ENCODE measurements at places on chromosomes 2 and 18.
A peak's percentile ranks its signal among the peaks of the same experiment; 100 is the strongest.

DNA sequence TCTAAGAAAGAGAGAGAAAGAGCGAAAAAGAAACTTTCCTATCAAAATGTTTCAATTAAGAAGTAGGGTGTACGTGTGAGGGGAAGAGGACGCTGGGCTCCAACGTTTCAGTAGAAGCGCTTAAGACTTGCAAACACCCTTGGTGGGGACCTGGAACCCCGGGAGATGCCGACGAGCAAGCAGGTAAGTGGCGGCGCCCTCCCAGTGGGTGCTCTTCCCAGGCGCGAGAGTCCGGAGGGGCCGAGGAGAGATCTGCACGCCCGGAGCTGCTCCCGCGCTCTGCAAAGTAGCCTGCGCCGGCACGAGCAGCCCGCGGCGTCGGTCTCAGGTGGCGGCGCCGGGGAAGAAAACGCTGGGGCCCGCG is 678 bp upstream of the OTX1 start:
- DNase-seq, result no peak

GRCh38 chr2:120719491-120719890 is 16.2 kb upstream of the GLI2 start:
- no peak for DNase-seq

DNA sequence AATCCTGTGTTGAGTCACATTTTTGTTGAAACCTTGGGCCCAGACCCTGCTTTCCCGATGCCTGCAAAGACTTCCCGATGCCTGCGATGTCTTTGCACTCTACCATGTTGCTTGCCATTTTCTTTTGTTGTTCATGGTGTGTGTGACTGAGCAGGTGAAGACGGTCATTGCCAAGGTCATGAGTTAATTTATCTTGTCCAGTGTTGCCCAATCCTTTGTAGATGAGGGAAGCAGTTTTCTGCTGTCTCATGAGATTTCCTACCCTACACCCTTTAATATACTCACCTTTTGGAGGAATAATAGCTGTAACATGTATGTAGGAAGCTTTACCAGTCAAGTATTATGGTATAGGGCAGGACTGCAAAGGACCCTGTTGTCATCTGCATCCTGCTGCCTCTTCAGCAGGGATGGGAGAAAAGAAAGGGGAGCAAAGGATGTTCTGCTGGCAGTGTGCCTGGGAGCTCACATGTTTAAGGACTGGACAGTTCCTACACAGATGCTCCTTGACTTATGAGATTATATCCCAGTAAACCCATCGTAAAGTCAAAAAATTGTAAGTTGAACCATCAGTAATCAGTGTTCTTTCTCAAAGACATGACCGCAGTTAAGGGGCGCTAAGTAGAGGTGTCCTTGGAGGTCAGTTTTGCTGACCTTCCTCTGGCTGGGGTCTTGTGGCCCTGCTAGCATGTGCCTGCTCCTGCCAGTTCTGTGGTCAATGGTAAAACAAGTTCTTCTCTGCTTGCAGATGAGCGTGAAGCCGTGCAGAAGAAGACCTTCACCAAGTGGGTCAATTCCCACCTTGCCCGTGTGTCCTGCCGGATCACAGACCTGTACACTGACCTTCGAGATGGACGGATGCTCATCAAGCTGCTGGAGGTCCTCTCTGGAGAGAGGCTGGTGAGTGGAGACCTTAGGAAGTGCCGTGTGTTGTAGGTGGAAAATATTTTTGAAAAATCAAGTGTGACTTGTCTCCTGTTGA is 124.8 kb upstream of the EML6 start:
- no peak for DNase-seq

DNA sequence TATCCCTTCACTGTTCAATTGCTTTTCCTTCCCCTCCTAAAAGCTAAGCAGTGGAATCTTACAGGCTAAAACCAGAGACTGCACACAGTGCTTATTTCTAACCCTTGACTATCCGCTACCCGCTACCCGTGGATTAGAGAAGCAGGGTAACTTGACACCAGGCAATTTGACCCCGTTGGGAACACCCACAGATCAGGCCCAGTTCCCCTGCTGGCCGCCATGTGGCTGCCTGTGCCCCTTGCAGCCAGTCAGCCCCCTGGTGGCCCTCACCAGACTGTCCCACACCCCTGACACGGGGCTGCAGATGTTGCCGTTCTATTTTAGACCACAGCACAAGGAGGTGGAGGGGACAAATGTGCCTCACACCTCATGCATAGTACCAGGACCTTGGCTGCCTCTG is 74.8 kb downstream of the TXNL1 start:
- DNase-seq, result peak; percentile 64

DNA sequence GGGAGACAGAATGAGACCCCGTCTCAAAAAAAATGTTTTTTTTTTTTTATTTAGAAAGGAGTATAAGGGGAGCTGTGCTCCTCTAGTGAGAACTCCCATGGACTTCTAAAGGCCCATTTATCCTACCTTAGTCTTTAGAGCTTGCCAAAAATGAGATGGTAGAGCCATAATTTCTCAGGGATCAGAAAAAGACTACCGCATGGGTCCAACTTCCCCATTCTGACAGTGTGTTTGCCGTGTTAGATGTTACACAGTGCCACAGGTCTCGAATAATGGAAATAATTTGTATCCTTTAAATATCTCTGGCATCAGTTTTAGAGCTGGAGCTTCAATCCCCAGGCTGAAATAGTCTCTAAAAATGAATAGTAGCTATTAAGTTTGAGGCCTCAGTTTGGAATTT is 6.0 kb upstream of the SLC39A10 start:
- no peak for DNase-seq

DNA sequence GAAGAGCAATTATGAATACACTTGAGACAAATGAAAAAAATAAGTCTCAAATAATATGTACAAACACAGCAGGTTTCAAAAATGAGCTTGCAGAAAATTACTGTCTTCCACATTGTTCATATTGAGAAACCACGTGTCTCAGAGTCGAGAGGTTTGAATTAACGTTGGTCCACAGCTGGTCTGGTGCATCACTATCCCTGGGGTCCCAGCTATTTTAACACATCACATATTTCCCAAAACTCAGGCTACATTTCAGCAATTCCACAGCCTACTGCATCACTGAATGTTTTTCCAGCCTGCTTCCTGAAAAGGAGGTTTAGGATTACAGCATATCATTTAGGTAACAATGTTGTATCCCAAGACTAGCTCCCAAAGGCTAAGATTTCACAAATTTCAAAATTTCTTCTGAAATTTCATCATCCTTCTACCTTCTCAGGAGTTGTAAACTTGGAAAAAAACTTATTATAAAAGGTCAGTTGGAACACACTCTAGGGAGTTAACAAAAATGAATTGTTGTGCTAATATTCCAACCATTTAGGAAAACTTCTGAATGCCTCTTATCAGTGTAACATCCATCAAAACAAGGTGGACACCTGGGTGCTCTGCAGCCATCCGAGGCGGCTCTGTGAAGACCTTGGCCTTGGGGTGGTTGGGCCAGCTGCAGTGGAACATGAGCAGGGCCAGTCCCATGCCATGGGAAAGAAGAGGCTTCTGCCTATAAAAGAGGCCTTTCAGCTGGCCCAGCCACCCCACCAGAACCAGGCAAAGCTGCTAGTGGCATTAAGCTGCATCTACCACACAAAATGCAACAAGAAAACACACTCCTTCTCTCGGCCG is 198.1 kb upstream of the RBBP8 start:
- DNase-seq, result no peak

- no peak for DNase-seq
Measured at GRCh38 chr2:241496904-241497877, 11.2 kb downstream of the STK25 start.

- no peak for DNase-seq
Measured at GRCh38 chr18:79615091-79615490, 64.5 kb upstream of the CTDP1 start.

DNA sequence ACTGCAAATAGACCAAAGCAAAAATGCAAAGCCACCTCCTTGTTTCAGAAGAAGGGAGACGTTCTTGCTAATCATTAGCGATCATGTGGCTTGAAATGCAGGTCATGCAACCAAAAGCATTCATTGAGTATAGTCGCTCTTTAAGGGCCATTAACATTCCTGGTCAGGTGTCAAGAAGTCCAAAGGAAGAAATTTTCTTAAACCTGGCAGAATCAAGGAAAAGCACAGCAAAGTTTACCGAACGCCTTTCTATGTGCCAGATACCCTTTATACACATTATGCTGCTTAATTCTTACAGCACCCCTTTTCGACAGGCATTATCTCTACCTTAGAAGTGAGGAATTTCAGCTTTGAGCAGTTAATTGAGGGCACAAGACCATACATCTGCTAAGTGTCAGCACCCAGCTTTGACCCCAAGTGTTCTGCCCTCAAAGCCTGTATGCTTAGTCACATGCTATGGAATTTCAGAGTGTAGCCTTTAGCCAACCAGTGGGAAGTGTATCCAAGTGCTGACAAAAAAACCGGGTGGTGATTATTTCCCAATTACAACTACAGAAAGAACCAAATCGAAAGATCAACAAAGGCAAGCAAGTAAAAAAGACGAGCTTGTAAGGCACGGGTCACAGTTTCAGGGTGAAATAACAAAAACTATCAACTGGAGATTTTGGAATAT is 70.8 kb downstream of the EPHA4 start:
- no peak for DNase-seq

DNA sequence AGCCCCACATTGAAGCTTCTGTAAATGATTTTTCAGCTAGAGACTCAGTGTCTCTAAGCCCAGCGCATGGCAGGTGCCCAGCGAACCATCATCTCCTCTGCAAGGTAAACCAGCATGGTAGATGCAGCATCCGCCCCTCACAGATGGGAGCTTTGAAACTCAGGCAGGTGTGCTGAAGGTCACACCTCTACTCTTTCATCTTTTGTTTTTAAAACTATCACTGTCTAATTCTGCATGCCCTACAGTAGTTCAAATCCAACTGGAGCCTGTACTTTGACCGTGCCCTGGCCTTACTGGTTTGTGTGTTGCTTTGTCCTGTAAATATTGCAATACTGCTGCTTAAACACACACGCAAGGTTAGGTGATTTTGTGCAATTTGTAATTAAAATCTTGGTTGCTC is 831.1 kb downstream of the GALR1 start:
- no peak for DNase-seq

DNA sequence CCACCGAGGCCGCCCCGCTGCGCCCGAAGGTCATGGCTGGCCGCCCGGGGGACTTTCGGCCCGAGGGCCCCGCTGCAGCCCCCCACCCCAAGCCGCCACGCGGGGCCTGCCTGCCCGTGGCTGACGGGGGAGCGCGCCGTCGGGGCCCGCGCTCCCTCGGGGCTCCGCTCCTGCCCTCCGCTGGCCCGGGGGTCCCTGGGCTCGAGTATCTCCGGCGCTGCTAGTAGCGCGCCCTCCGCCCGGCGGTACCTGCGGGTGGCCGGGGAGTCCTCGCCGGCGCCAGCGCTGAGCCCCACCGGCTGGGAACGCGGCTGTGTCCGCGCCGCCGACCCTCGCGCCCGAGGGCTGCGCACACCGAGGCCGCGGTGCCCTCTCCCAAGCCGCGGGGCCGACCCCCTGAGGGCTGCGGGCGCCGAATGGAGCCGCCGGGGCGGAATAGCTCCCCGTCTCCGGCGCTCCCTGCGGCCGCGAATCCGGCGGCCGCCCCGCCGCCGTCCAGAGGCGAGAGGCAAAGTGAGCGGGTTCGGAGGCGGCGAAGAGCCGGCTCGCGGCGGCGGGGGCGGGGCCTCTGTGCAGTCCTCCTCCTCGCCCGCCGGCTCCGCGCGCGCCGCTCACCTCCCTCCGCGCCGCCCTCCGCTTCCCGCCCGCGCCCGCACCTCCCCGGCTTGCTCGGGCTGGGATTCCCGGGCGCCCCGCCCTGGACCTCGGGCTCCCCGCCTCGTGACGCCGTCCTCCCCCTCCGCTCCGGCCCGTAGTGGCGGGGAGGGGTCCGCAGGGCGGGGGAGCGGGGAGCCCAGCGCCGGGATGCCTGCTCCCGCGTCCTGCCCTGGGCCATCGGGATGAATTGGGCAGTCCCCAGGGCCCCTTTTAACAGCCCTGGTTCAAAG is at the start of gene KCNG3:
Gene KCNG3, minus strand, starts transcription at position 515 of the 887 bp plus-strand sequence. Its CDS starts 481 bp downstream, at position 34.
- no peak for DNase-seq

GRCh38 chr2:164560181-164560792 is 61.0 kb downstream of the GRB14 start:
- DNase-seq, result no peak

- DNase-seq, result no peak
Measured at GRCh38 chr2:194822657-194823056, 834.4 kb upstream of the SLC39A10 start.

- DNase-seq, result no peak
Measured at GRCh38 chr2:134593519-134593918, 125.3 kb downstream of the TMEM163 start.

- no peak for DNase-seq
Measured at GRCh38 chr2:75153221-75153620, 46.1 kb downstream of the TACR1 start.

GRCh38 chr2:55672630-55673029 is 21.0 kb downstream of the PNPT1 start:
- no peak for DNase-seq

DNA sequence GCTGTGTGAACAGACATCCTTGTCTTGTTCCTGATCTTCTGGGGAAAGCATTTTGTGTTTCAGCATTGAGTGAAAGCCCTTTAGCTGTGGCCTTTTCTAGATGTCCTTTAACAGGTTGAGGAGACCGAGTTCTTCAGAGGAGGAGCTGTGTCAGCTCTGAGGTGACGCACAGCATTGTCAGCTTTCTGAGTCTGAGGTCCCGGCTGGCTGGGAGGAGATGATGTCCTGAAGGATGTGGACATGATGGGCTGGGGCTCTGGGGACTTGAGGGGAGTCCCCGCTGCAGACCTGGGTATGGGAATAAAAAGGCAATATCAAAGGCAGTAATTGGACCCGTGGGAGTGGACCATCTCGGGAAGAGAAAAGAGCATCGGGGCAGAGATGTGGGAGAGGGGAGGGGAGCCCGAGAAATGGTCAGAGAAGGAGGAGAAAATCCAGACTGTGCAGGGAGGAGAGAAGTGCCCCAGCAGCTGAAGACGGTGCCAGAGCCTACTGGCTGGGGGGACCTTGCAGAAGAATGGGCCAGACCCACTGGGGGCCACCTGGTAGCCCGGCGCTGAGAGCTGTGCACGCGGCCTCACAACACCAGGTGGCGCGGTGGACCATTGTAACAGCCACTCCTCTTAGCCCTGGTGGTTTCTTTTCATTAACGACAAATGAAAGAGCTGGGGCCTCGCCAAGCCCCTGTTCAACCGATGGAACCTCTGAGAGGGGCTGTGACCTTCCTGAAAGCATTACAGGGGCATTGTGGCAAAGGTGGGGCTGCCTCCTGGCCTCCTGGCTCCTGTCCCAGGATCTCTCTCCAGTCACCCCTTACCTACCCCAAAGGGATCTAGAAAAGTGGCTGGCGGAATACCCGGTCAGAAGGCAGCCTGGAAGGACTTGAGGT is 61.6 kb downstream of the ST3GAL5 start:
- DNase-seq, result peak; percentile 57

- DNase-seq, result no peak
Measured at GRCh38 chr18:8996771-8997432, 105.6 kb upstream of the NDUFV2 start.

DNA sequence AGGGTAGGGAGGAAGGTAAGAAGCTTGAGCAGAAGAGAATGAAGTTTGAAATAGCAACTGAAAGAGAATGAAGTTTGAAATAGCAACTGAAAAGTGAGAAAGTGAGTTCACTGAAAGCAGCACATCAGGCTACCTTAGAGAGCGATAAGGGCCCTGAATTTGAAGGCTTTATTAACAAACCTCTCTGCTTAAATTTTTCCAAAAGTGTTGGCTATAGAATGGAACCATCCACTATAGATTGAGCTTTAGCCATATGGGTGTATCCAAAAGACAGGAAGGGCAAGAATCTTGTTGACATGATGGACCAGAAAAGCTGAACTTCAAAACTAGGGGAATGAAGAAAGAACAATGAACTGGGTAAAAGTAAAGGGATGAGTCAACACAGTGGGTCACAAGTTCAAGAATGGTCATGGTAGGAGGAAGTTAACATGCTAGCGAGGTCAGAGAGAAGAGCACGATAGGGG is 122.5 kb downstream of the ASXL3 start:
- no peak for DNase-seq

GRCh38 chr2:71831193-71831577 is 316.5 kb downstream of the CYP26B1 start:
- no peak for DNase-seq
